ENCODE measurements at places on chromosomes 3 and 15.

DNA sequence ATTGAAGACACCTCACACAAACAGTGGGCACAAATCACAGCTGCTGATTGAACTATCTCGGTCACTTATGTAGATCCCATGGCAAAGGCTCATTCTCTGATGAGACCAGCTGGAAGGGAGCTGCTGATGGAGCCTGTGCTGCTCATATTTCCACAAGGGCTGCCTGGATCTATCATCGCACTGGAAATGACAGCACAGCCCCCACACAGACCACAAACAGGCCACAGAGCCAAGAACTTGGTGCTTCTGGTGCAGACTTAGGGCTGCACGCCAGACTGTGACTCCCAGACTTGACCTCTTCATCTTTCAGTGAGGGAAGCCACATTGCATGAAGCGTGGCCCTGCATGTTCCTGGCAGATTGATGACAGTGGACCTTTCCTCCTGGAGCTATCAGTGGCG lies 197.6 kb downstream of the MINAR1 start:
- DNase-seq = no peak

DNA sequence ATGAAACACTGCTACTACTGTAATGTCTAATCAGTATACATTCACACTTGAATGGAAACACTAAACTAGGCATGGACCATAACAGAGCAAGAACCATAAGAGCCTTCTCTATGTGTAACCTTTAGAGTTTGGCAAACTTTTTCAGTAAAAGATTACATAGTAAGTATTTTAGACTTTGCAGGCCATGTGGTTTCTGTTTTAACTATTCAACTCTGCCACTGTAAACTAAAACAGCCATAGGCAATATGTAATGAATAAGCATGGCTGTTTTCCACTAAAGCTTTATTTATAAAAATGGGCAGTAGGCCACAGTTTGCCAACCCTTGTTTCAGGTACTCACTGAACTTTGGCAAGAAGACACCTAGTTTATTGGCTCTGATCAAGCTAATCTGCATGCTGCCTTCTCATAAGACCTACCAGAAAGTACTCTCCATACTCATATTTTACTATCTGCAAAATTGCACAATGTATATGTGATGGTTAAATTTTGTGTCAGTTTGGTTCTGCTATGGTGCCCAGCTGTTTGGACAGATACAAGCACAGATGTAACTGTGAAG lies 46.0 kb downstream of the UACA start:
- no peak for DNase-seq

- no peak for DNase-seq
Observed at GRCh38 chr3:22366781-22367180, 615.8 kb upstream of the ZNF385D start.

- no peak for DNase-seq
Observed at GRCh38 chr3:73781541-73781940, 156.8 kb upstream of the PDZRN3 start.

DNA sequence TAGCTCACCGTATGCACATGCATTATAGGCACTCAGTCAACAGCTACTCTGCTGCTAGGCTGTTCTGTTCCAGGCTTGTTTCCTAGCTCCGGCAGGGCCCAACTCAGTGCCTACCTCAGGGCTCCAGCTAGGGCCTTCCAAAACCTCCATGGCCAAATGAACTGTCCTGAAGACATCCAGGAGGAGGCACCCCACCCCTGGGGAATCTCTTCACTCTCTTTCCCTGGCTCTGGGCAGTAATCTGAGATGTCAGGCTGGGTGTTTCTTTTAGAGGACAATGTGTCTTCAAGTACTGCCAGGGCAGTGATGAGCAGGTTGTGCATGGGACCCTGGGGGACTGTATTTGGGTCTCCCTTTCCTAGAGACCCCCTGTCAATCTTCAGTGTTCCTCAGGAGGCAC lies 38.3 kb upstream of the TPM1 start:
- no peak for DNase-seq

DNA sequence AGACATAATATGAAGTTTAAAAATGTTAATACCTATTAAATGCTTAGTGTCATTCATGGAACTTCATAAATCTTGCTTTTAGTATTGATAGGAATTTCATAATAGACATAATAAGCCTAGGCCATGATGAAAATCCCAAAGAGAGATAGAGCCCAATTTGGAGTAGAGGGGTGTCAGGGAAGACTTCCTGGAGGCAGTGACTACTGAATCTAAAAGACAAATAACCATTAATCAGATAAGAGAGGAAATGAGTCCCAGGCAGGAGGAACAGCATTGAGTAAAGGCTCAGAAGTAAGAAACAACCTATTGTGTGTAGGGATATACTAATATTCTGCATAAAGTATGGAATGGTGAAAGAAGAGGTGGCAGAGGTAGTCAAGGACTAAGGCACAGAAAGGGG lies 126.9 kb upstream of the MRPS22 start:
- DNase-seq = no peak

DNA sequence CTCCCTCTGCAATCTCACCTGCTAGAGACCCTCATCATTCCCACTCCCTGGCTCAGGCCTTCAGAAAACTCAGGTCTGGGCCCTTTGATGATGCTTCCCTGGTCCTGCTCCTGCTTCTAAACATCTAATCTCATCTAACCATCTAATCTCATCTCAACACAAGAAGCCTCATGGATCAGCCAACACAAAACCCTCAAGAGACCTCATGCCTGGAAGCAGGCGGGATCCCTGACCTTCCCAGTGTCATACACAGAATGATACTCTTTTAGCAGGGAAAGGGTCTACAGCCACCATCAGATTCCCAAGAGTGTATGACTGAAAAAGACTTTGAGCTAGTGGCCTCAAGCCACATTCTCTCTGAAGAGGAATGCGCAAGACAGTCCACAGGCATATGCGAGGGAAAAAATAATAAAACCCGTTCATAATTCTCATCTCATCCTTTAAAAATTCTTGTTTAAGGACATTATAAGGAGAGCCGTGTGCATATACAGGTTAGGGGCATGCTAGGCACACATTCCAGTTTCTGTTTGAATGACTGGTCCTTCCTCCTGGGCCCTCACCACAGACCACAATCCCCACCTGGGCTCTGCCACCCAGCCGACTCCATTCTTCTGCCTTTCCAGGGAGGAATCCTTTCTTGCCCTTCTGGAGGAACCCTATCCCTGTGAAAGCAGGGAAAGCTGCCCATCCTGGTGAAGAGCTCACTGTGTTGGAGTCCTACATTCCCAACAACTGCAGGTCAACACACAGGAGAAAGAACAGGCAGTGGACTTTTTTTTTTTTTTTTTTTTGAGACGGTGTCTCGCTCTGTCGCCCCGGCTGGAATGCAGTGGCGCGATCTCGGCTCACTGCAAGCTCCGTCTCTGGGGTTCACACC lies 2.2 kb downstream of the ZXDC start:
- peak; percentile 31 for DNase-seq

DNA sequence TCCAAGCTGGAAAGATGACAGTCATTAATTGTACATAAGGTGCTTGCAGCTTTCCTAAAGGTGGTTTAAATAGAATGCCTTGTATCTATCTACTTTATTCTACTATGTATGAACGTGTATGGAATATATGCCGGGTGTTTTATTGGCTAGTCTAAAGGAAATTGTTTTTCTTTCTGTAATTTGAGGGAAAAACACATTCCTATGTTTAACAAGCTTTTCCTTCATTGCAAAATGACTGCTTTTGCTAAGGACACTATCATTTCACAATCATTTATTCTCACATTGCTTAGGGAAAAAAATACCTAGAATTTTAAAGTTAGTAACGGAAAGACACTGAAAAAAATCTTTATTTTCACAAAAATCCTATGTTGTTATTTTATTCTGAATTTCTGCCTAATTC lies 141.7 kb downstream of the WDR76 start:
- DNase-seq = no peak

DNA sequence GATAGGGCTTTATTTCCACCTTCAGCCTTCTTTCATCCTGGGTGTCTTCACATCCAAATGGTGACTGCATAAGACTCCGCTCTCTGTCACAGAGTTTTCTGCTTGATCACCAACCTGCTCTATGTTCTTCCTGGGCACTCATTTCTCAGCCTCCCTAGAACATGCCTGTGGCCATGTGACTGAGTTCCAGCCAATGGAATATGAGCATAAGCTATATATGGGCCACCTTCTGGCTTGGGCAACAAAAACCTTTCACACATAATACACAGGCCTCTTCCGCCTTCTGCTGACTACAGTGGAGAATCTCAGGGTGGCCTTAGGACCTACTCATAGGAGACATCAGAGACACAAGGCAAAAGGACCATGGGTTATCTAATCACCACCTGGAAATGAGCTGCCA lies 51.2 kb upstream of the MED12L start:
- DNase-seq = no peak

GRCh38 chr3:141051443-141052200 lies 475 bp downstream of the SPSB4 start:
- DNase-seq = no peak

DNA sequence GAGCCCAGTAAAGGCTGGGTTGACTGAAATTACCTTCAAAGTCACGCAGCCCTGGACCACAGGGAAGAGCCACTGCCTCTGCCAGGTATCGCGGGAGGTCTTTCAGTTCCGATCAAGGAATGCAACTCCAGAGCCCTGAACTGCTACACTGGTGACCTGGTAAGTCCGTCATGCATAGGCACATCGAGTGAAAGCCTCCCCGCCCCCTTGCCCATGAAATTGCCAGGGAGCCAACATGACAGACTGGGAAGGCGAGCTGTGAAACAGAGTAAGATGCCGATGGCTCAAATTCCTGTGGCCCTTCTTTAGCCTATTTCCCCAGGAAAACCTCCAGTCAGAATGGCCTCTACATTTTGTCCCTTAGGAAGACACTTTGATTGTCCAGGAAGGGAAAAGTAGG lies 2.3 kb upstream of the GP5 start:
- DNase-seq = no peak

DNA sequence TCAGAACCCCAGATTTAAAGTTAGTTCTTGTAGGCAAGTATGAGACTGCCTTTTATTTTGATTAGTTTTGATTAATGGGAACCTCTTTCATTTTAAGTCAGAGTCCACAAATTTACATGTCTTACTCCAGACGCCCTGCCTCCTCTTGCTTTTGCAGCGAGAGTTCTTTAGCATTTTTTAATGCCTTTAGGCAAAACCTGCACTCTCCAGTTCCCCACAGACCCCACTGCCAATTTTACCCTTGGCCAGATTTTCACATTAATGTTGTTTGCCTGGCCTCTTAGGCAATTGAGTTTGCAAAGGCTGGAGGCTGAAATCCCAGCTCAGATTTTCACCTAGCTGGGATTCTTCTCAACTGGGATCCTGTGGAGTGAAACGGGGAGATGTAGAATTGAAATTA lies 85.8 kb downstream of the GAP43 start:
- no peak for DNase-seq

- no peak for DNase-seq
Observed at GRCh38 chr15:65192016-65192415, 6.9 kb upstream of the CLPX start.

- no peak for DNase-seq
Observed at GRCh38 chr15:89198934-89199333, 22.4 kb downstream of the RLBP1 start.

DNA sequence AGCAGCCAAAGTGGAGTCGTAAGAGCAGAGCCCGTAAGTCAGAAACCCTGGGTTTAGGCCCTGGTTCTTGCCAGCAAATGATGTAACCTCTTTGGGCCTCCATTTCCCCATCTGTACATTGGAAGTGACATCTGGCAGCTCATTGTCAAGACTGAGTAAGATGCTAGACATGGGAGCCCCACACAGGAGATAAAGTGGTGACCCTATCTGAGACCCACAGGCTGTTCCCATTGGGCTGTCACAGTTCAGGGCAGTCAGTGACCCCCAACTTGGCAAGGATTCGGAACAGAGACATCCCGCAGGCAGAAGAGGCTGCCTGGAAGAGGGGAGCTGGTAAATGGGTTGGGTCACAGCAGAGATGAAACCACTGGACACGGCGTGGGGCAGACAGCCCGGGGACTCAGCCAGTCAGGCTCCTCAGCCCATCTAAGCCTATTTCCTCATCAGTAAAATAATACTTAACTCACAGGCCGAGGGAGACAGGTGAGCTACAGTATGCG lies 1.8 kb downstream of the CLN6 start:
- no peak for DNase-seq

GRCh38 chr3:138935863-138936740 lies 10.8 kb downstream of the FOXL2 start:
- no peak for DNase-seq

- no peak for DNase-seq
Observed at GRCh38 chr15:39247574-39247973, 333.3 kb upstream of the THBS1 start.

DNA sequence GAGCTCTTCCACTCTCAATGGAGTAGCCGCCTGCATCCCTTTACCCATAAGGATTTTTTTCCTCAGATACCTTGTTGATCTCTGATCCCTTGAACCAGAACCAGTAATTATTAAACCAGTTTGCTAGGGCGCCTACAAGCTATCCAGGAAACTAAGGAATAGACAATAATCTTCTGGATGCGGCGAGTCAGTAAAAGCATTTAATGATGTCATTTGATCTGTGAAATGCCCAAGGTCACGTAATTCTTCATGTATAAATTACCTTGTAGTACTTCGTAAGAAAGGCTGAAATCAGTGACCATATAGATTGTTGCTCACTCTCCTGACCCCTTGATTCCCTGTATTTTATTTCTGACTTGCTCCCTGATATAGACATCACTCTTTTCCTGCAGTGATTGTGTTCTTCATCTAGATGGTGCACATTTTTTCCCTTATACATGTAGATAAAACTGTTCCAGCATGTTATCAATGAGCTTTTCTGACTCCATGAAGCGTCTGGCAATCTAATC lies 548.6 kb upstream of the NAALADL2 start:
- DNase-seq = no peak

DNA sequence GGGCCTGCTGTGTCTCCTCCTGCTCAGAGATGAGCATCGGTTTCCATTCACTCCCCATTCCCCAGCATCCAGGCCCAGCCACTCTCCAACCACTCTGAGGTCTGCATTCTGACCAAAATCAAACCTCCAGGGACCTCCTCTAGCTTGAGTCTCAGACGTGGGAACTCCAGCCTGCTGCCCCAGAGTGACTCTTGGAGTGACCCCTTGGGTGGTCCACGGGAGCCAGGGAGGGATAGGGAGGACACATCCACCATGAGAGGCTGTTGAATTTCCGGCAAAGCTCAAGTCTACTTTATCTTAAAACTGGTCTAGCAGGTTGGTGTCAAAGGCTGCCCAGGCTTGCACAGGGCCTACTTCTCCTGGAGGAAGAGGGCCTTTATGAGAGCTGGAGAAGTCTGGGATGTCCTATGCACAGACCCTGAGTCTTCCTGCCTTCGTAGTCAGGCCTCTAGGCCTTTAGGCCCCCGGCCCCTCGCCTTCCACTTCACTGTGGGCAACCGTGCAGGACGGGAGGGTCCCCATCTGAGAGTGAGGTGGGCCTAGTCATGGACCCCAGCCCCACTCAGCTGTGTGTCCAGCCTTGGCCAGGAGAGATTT lies 8.9 kb downstream of the CISH start:
- no peak for DNase-seq
